ENCODE measurements at places on chromosomes 5 and 9.

DNA sequence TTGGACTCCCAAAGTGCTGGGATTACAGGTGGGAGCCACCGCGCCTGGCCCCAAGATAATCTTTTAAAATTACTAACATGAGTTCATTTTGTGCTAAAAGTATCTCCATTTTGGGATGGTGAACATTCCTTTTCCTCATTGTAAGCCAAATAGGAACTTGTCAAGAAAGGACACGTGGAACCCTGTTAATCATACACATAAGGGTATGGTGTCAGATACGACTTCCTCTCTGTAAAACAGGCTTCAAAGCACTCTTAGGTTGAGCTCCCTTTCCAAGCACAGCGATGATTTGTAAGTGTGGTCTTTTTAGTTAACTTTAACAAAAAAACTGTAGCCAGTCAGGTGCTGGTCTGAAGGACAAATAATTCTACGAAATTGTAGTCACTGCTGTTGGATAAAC, 132.7 kb downstream of the UNC13B start:
- DNase-seq, result no peak

GRCh38 chr5:86175224-86175623, 442.5 kb upstream of the COX7C start:
- DNase-seq, result no peak

DNA sequence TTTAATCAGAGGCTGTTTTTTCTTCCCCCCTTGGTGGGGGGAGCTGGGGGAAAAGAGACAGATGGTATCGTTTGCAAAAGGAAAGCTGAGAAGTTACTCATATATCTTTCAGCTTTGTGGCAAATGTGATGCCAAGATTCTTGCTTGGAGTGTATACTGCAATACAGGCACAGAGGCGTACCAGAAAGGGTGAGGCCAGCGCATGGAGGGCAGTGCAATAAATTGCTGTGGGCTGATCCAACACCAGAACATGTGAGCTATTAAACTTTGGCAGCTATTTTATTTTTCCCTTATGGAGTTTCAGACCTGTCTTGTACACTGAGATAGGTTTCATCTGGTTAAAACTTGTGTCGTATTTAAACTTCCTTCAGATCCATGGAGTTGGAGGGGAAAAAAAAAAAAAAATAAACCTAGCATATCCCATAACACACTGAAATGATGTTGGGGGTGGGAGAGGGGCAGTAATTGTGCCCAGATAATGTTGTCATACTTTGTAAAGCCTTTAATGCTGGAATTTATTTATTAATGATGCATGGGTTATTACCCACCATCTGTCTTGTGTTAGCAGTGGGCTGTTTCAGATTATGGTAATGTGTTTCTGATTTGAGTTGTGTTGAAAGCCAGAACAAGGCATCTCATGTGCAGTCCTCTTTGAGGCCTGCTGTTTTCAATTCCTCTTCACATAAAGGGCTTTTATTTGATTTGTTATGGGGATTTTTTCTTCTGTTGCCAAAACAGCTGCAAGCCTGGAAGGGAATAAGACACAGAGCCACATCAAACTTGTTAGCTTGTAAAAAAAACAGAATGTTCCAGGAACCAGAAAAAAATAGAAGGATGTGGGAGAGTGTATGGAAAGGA, 891.3 kb downstream of the TLE1 start:
- DNase-seq, result peak; percentile 74

DNA sequence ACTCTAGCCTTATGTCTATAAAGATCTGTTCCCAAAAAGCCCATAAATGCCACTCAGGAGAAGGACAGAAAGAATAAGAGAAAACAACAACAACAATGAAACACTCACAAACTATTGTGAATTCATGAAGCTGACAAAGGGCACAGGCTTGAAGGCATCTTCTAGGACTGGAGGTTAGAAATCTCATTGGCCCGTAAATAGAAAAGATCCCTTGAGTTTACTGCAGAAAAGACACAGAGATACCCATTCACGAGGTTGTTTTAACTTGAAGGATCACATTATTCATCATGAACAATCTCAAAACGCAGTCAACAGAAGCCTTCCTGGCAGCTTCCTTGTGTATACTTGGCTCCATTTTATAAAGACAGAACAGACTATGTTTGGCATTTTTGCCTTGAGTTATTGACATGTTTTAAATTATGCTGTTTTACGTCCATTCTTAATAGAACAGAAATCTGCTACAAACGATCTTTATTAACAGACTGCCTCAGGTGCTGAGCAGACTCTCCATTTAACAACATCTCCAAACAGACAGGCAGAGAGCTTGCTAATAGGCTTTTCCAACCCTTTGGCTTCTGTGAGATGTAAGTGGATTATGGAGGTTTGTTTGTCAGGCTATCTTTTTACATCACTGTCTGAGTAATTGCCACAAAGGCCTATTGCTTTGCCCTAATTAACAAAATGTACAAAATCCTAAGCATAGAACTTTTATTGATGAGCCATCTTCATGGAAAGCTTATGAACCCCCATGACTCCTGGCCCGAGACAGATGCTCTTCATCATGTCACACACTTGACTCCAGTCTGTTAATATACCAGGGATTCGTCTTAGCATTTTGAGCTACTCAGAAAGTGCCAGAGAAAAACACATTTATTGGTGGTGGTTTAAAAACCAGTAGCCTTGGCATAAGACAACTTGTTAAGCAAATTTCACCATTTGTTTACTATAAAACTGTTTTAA, 735.3 kb upstream of the ZNF608 start:
- no peak for DNase-seq

- DNase-seq, result no peak
Measured at GRCh38 chr9:133188843-133189180, 20.2 kb downstream of the OBP2B start.

- no peak for DNase-seq
Measured at GRCh38 chr5:23675456-23675855, 168.0 kb downstream of the PRDM9 start.

DNA sequence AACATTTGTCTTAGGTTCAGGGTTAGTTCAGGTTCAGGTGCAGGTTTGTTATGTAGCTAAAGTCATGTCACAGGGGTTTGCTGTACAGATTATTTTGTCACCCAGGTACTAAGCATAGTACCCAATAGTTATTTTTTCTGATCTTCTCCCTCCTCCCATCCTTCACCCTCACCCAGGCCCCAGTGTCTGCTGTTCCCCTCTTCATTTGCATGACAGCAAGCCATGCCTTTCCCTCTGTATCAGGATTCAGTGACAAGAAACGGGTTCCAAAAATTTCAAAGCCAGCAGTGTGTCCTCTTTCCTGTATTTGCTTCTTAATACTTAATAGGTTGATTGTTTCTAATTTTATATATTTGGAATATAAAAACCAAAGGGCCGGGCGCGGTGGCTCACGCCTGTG, 330.8 kb upstream of the SGCD start:
- DNase-seq, result no peak

GRCh38 chr9:77403239-77403638, 225.9 kb downstream of the VPS13A start:
- DNase-seq, result peak; percentile 5

DNA sequence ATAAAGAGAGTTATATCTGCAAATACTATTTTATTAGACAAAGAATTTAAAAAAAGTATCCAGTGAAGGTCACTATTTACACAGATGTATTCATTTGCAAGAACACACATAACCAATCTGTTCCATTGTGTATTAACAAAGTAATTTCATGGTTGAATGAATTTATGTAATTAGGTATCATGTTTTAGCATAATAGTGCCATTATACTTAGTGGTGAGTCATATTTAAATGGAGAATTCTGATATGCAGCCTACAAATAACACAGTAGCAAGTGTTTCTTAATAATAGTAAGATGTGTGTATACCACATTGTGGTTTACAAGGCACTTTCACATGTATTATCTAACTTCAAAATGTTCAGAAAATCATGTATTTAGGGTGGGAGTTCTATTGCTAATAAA, 1028.5 kb upstream of the ACO1 start:
- DNase-seq, result no peak

- no peak for DNase-seq
Measured at GRCh38 chr9:125418404-125418803, 156.8 kb downstream of the GAPVD1 start.

DNA sequence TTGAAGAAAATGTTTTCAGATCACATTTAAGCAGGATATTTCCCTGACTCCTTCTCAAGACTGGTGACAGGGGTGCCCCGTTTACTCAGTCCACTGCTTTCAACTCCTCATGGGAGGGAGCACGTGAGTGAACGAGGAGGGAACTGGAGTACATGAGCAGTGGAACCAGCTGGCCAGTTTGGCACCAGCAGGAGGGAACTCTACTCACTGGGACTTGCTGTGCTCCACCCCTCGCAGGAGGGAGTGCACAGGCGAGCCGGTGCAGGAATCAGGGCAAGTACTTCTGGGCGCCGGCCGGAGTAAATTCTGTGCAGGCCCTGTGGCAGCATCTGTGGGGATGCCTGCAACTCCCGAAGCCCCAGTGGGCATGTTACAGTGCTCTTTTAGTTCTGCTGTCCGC, 1941.1 kb upstream of the C9orf72 start:
- no peak for DNase-seq

- no peak for DNase-seq
Measured at GRCh38 chr9:76425677-76426453, 31.6 kb upstream of the RFK start.

- DNase-seq, result no peak
Measured at GRCh38 chr5:83256091-83256780, 178.9 kb downstream of the XRCC4 start.

GRCh38 chr9:26163931-26164330, 485.7 kb upstream of the TUSC1 start:
- DNase-seq, result peak; percentile 24

DNA sequence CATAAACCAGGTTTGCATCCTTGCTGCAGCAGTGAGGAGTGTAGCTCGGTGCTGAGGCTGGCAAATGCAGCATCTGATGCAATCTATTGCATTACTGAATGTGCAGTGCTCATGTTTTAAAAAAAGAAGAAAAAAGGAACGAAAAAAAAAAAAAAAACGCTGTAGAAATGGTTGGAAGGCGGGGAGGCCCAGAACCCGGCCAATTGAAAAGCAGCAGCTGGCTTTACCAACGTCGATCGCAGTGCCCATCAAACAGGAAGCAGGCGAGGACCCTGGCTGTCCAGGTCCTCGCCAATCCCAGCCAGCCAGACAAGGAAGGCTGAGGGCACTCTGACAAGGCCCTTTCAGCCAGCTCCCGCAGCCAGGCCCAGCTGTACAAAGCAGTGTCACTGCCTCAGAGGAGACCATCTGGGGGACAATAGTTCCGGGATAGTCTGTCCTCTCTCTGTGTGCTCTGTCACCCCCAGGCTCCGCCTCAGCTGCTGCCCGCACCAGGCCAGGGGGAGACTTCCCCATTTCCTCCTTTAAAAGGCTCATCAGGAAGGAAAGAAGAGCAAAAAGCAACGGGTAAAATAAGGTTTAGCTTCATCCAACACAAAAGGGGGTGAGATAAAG, 21.8 kb upstream of the CPEB4 start:
- no peak for DNase-seq

GRCh38 chr5:177290816-177291596, 12.5 kb downstream of the RAB24 start:
- DNase-seq, result no peak

Measured in fibroblast of skin of scalp (primary cell).